ENCODE measurements at places on chromosomes 3 and 15.

DNA sequence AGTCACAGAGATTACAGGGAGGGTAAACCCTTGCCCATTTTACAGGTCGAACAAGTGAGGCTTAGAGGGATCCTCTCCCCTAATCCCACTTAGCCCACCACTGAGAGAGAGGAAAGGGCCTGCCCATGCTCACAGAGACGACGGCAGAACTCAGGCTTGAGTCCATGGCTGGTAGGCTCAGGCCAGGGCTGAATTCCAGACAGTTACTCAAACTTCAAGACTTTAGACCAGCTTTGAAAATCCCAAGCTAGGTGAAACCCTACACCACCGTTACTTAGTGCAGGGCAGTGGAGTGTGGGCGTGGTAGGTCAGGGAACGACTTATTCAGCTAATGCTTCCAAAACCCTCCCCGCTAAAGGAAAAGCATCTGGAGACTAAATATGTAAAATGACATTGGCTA, 16.4 kb downstream of the GRIP2 start:
- no peak for DNase-seq

DNA sequence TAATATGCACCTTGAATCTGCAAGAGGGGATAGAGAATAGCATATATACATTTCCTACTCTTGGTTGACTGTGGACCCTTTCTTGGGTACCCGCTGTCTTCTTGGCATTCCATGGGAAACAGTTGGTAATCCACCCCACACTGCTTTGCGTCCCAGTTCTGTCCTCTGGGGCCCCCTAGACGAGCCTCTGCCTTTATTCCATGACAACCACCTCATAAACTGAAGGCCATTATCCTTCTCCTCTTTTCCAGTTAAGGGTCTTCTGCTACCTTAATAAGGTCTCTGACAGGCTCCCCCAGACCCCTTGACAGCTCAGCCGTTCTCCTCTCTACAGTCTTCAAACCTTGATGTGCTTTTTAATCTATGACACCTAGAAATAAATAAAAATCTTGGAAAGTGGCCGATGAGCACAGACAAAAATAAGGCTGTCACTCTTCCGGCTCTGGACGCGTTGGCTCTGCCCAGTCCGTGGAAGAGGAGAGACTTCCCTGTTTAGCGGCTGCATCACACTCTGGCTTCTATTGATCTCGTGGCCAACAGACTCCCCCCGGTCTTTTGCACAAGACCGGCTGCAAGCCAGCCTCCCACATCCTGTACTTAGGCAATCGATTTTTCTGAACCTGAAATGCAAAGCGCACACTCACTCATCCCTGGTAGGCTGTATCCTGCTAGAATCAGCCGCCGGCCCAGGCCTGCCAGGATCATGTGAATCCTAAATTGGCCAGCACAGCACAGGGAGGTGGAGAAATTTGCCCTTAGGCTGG, 251.0 kb upstream of the TLE3 start:
- no peak for DNase-seq

DNA sequence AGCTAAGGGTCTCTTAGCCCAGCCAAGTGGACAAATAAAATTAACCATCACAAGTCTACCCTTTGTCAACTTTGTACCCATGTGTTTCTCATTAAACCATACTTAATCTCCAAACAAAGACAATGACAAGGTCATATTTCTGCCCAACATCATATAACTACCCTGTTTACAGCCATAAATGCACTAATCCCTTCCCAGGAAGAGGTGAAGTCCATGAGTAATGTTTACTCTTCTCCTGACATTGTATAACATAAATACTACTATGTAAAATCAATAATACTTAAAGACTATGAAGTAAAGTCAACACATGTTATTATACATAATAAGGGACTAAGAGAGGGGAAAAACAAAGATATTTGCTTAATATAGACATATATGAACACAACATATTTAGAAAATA, 38.5 kb upstream of the FAN1 start:
- no peak for DNase-seq

- DNase-seq, result no peak
Measured at GRCh38 chr3:104832530-104832929, 534.2 kb upstream of the ALCAM start.

DNA sequence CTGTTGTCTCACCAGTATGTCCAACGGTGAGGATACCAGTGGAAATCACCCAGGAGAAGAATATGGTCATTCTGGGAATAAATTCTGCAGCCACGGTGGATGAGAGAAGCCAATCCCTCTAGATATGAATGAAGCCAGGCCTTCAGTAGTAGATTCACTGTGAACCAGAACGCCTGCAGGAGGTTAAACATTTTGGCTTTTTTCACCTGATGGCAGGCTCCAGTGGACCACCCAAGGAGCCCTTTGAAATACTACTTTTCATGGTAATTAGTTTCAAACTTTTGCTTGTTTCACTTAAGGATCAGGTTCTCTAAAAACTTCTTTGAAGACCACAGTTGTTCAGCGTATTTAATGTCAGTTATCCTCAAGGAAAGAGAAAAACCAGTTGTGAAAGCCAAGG, 353.4 kb downstream of the RORA start:
- DNase-seq, result no peak

GRCh38 chr3:61226166-61226686, 25.0 kb downstream of the FHIT start:
- no peak for DNase-seq

DNA sequence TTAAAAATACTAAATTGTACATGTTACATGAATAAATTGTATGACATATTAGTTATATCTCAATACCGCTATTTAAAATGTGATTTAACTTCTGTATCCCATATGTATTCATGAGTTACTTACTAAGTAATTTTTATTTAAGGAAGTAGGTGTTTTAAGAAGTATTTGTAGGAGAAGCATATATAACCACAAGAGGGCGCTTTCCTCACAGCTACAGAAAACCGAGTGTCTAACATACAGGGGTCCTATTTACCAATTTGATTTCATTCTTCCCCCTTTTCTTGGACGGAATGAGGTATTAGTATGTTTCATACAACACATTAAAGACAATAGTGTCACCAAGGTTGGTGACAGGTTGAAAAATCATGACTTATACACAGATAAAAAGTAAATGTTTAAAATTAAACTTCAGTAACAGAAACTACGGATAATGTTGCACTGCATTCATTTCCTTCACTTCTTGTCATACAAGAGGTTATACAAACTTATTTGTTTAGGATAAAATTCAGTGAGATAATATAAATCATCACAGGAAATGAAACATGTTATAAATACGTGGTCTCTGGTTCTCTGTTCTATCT, 253.6 kb downstream of the MAGI1 start:
- DNase-seq, result no peak

DNA sequence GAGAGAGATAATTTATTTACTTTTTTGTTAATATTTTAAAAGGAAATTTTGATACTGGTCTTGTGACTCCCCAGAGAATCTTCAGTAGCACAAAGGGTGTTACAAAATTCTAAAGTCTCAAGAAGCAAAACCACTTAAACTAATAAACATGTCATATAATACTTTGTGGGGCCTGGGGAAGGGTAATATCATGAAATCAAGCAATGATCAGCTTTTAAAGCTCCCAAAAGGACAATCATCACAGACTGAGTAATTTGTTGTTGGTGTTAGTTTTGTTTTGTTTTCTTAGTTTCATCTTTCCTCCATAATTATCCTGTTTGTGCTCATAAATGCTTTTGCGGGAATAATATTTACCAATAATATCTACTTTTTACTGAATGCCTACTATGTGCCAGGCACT, 55.0 kb downstream of the TMEM212 start:
- no peak for DNase-seq

- DNase-seq, result peak; percentile 19
Measured at GRCh38 chr3:30894521-30895251, at the start of gene GADL1. TSS of gene GADL1 (minus strand) at chr3:30894661. CDS start at chr3:30894614, 47 bp downstream.

GRCh38 chr15:87689716-87690115, 566.8 kb downstream of the NTRK3 start:
- DNase-seq, result no peak

- DNase-seq, result no peak
Measured at GRCh38 chr15:49024840-49025239, 21.4 kb downstream of the SECISBP2L start.

- DNase-seq, result no peak
Measured at GRCh38 chr15:38398134-38398533, 55.8 kb upstream of the FAM98B start.

GRCh38 chr3:58034738-58035523, 26.7 kb downstream of the FLNB start:
- DNase-seq, result peak; percentile 76

DNA sequence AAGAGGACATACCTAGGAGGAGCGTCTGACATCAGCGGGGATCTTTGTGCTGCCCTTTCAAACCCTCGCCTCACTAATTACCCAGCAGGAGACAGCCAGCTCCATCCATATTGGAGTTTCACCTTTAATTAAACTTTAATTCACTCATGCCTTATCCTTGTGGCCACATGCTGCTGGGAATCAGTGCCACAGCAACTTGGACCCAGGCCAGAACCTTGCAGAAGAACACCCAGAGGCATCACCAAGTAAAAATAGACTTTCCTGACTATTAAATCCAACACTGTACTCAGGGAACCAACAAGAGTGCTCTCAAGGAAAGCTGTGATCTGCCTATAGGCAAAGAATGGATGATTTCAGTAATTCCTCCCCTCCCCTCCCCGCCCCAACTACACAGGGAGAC, 23.9 kb downstream of the EIF1B start:
- DNase-seq, result no peak

GRCh38 chr15:88255087-88255483, 1.5 kb downstream of the NTRK3 start:
- no peak for DNase-seq

GRCh38 chr3:184314700-184315542, 515 bp downstream of the EIF4G1 start:
- DNase-seq, result peak; percentile 62

GRCh38 chr3:14685179-14685578, 10.2 kb downstream of the C3orf20 start:
- no peak for DNase-seq

GRCh38 chr3:28615071-28615470, 266.4 kb upstream of the AZI2 start:
- no peak for DNase-seq

DNA sequence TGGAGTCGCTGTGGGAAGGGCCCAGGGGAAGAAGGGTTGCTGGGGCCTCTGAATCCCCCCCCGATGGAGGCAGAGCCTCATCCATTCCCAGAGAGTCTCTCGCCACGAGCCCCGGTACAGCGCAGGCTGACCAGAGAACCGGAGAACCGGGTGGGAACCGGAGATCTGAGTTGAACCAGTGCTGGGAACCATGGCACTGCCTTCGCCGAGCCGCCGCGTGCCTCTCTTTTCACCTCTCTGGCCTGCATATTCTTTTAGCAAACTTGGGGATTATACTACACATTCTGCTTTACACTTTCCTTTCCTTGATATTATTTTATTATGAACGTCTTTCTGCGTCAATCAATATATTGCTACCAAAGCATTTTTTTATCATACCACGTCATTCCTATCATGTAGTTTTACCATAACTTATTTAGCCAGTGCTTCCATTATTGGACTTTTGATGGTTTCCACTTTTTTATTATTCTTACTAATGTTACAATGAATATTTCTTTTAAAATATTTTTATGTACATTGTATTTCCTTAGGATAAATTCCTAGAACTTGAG, 7.2 kb downstream of the NRROS start:
- DNase-seq, result no peak

GRCh38 chr3:30293621-30294240, 312.7 kb upstream of the TGFBR2 start:
- DNase-seq, result no peak

DNA sequence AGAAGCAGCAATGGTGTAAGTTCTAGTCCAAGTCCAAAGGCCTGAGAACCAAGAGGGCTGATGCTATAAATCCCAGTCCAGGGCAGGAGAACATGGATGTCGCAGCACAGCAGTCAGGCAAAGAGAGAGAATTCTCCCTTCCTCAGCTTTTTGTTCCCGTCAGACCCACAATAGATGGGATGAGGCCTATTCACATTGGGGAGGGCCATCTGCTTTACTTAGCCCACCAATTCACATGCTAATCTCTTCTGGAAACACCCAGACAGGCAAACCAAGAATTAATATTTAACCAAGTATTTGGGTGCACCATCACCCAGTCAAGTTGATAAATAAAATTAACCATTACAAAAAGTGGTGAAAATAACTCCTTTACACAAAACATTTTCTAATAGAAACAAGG, 511.7 kb upstream of the UBE2E2 start:
- DNase-seq, result no peak

GRCh38 chr3:107307205-107307604, 70.0 kb upstream of the CCDC54 start:
- no peak for DNase-seq

DNA sequence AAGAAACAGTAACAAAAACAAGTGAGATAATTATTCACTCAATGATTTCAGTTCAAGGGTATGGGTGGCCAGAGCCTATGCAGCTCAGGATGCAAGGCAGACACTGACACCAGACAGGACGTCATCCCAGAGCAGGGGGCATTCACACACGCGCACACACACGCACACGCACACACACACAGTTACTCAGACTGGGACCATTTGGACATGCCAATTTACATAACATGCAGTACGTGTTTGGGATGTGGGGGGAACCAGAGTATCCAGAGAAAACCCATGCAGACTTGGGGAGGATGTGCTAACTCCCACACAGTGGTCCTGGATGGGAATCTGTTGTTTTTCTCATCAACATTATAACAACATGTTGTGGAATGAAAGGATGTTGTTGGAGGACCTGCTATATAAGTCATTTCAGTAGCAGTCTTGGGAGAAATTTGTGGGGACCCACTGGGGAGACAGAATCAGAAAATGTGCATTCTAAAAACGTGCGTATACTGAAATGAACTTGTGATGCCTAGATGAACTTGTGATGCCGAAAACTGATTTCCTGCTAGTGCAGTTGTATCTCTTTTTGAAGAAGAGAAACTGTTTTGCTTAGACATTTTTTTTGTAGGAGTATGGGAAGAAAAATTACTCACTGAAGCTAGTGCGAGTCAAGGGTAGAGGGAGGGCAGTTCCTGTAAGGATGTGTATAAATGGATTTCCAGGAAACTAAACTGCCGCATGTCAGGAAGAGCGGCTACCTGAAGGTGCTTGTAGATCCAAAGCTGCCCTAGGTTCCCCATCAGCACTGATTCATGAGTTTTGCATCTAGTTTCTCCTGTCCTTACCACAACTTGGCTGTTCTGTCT, 25.2 kb downstream of the CD200 start:
- no peak for DNase-seq

GRCh38 chr3:14156201-14156600, 22.2 kb downstream of the XPC start:
- DNase-seq, result no peak

DNA sequence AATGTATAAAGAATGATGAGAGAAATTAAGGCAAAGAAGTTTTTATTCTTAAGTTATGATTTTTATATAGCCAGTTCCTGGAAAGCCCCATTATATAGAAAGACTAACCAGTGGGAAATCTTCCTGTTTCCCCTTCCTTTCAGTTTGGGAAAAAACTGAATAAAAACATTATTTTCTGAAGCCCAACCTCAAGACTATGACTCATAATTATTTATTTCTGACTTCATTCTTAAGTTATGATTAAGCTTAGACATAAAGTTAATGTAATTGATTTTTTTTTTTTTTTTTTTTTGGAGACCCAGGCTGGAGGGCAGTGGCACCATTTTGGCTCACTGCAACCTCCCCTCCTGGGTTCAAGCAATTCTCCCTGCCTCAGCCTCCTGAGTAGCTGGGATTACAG, 55.8 kb downstream of the TRPC1 start:
- no peak for DNase-seq

- DNase-seq, result no peak
Measured at GRCh38 chr15:34657469-34658127, 74.1 kb upstream of the GOLGA8B start.
